Stimulated activated CD4-positive, alpha-beta T cell treated with anti-CD3 and anti-CD28 coated beads, TNF-alpha, amount 100 ng/mL, for 4 hours (primary cell): ENCODE measurements at places on chromosomes 5 and 9.

DNA sequence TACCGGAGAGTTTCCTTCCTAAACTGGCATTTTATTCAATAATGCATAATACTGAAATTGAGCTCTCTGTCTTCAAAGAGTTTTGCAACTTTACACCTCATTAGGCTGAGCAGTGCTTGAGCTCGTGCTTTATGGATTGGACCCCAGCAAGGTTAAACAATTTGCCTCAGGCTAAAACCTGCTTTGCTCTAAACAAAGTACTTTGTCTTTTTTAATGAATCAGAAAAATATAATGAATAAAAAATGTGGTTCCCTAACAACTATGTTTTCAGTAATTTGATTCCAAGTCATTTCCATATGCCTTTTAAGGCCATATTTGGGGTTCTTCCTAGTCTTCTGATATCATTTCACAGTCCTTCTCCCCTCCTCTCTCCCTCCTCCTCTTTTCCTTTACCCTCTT is 20.0 kb downstream of the ZNF366 start:
- no peak for DNase-seq

GRCh38 chr5:20655211-20655610 is 667.2 kb upstream of the CDH18 start:
- DNase-seq, result no peak

GRCh38 chr5:6937677-6938076 is 224.4 kb downstream of the TENT4A start:
- no peak for DNase-seq

- no peak for DNase-seq
Measured at GRCh38 chr5:121366515-121366914, 485.2 kb upstream of the FTMT start.

GRCh38 chr9:101691657-101692056 is 46.8 kb downstream of the GRIN3A start:
- DNase-seq, result no peak

GRCh38 chr5:82855893-82856550 is 221.2 kb downstream of the TMEM167A start:
- no peak for DNase-seq

GRCh38 chr5:152994033-152994680 is 496.3 kb upstream of the GRIA1 start:
- DNase-seq, result no peak

DNA sequence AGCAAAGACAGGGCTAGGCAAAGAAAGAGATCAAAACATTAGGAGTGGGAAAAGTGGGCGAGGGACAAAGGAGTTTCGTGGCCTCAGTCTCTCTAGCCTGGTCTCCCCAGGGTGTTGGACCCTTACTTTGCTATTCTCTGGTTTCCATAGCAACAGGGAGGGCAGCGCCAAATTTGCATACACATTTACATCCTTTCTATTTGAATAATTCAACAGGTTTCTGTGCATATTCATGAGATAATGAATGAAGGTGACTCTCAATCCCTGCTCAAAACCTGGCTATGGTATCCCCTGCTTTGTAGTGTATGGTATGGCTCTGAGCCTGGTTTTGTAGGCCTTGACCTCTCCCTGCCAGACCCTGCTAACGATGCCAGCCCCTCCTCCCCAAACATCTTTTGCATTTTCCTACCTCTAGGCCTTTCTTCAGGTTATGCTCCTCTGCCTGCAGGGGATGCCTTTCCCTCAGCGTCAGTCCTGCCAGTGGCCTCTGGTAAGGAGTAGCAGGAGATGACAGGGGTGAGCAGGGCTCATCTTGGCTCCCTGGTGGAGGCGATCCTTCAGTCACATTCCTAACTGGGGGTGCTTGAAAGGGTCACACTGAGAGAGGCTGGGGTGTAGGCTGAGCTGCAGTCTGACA is 9.8 kb downstream of the RPP25L start:
- DNase-seq, result no peak

DNA sequence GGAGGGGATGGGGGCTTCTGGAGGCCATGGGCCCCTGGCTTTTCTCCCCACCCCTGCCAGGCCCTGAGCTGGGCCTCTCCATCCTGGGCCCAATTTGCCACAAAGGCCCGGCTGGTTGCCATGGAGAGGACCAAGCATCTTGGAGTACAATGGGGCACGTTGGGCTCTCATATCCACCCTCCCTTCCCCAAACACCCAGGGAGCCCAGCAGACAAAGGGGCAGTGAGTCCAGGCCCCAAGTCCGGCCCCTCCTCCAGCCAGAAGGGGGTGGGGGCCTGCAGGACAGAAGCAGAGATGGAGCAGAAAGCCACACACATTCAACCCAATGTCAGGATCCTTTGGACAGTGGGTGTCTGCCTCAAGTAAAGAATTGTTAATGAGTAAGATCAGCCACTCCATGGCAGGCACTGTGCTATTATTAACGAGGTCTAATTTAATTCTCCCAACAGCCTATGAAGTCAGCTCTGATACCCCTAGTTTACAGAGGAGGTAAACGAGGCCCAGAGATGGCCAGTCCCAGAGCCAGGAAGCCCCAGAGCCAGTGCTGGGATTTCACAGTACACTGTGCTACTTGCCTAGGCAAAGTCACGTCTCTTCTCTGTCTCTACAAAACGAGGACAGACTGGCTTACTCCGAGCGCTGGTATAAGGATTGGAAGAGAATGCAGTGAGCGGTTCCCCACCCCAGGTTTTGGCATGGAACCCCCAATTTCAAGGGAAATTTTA is 2.3 kb downstream of the CRB2 start:
- DNase-seq, result no peak

- DNase-seq, result no peak
Measured at GRCh38 chr5:96671441-96671840, 9.3 kb downstream of the CAST start.

- DNase-seq, result no peak
Measured at GRCh38 chr5:124477577-124477976, 268.9 kb downstream of the ZNF608 start.

GRCh38 chr9:21160178-21160577 is 6.3 kb downstream of the IFNA21 start:
- DNase-seq, result no peak

GRCh38 chr5:180336234-180337020 is 16.7 kb downstream of the GFPT2 start:
- no peak for DNase-seq

DNA sequence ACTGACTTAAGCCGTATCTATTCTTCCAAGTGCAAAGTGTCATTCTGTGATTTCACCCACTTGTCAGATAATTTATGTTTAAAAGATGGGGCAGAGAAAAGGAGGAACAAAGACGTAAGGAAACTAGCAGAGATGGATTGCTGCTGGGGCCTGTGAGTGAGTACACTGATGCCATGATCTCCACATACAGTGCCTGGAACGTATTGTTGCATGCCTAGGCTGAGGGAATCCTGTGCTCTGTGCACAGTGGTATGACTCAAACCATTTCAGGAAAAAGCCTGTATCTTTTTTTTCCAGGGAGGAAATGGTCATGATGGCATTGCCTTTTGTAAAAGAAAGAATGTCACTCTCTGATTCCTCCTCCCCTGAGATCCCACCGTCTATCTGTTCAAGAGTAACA is 359.5 kb upstream of the ADAMTS16 start:
- DNase-seq, result no peak

DNA sequence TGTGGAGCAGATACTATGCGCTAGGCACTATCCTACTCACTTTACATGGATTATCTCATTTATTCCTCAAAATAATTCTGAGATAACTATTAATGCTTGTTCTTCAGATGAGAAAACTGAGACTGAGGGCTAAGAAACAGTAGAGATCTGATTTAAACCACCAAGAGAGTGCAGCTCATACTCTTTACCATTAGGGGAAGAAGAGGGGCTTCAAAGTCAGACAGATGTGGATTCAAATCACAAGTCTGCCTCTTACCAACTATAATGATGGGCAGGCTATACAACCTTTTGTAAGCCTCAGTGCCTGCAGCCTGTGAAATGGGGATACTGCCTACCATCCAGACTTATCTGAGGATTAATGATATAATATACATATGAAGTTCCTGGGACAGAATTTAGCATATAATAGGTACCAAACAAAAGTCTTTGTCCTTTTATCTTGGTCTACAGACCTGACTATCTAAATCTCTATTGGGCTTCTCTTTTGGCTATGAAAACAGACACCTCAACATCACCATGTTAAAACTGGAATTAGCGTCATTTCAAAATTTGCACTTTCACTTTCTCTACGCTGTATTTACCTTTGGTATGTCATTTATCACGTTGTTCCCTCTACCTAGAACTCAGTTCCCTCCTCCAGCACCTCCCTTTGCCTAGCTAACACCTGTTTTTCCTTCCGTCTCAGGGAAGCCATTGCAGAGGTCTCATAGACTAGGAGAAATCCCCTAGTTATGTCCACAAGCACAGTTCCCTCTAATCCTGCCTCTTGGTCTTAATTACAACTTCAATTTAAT is 13.8 kb upstream of the TMEM267 start:
- no peak for DNase-seq

GRCh38 chr9:91164724-91165520 is 196.8 kb downstream of the AUH start:
- no peak for DNase-seq

DNA sequence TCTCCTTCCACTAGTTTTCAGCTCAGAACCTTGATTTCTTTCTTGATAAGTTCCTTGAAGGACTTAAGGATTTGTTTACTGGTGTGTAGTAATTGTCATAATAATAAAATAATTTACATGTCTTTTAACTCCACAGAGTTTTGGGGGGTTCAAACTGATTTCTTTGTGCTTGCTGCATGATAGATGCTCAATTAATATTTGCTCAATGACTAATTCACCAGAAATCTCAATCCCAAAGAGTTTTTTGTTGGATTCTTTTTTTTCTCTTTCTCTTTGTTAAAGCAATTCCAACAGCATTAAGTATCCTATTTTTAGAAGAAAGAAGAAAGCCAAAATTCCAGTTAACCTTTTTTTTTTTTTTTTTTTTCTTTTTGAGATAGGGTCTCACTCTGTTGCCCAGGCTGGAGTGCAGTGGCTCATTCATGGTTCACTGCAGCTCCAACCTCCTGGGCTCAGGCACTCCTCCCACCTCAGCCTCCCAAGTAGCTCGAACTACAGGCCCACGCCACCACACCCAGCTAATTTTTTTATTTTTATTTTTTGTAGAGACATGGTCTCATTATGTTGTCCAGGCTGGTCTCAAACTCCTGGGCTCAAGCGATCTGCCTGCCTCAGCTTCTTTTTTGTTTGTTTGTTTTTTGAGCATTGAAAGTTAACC is 10.8 kb downstream of the FAF2 start:
- no peak for DNase-seq

DNA sequence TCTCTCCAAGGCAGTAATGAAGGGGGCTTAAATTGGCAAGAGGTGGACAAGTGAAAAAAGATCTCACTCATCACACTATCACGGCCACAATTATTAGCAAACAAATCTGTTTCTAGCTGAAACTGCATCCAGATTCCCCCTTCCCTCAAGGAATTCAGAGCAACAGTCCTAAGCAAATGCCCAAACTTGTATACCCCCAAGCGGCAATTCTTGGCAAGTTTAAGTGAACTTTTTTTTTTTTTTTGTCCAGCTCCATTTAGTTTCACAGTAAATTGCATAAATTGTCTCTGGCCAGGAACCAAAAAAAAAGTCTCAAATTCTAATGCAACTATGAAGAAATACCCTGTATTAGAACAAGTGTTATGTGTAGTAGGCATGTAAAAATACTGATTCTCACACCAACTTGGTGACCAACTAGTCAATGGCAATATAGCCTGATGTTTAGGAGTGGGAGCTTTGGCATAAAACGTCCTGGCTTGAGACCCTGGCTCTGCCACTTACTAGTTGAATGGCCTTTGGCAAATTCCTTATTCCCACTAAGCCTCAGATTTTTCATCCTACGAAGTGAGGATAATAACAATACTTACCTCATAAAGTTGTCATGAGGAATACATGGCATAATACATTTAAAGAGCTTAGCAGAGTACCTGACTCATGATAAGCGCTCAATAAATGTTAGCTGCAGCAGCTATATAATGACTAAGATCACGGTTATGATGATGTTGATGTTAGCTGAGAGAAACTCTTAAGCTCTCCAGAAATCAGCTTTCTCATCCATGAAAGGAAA is 193.2 kb downstream of the ADAMTSL1 start:
- DNase-seq, result no peak

DNA sequence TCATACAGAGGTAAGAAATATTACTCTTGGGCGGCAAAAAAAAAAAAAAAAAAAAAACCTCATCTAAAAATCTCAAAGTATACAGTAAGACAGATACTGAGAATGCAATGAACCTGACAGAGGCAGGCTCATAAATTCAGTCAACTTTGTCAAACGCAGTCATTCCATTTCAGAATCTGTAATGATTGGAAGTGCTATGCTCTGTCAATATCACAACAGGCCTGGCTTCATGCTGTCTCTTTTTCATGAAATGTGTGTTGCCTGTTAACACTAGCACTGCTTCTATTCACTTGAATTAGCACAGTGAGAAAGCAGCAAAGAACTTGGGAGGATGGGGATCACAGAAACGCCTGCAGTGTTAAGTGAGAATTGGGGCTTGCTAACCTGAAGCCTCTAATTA is 200.3 kb upstream of the EFNA5 start:
- DNase-seq, result no peak

GRCh38 chr5:139486201-139486600 is 3.6 kb upstream of the STING1 start:
- no peak for DNase-seq

DNA sequence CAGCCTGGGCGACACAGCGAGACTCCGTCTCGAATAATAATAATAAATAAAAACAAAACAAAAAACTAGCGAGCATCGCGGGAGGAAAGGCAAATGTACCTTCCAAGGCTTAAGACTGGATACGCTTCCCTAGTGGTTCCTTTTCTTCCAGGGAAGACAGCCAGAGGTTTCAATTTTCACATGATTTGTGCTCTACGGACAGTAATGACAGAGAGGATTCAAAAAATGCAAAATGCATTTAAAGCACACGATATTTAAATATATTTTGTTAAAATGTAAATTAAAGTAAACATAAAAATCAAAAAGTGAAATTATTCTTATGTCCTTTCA is 4.3 kb upstream of the TRIM41 start:
- no peak for DNase-seq

- DNase-seq, result no peak
Measured at GRCh38 chr9:127950513-127951289, 13.0 kb upstream of the DPM2 start.

GRCh38 chr9:130382096-130382495 is 62.7 kb upstream of the ASS1 start:
- DNase-seq, result no peak

DNA sequence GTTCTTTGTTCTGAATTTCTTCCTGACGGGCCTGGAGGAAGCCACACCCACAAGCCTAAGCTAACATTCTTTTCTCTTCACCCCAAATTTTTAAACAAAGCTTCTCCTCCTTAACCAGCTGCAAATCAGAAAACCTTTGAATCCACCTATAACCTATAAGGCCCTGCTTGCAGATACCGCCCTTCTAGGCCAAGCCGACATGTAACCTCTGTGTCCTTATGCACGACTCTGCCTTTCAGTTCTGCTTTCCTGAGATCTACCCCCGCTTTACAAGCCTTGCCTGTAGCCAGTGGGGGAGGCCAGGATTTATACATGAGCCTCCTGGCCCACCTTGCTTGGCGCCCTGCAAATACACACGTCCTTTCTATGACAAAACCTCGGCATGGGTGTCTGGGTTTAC is 19.3 kb downstream of the BRD9 start:
- DNase-seq, result no peak

- DNase-seq, result no peak
Measured at GRCh38 chr5:80864706-80865435, 95.3 kb upstream of the RASGRF2 start.
